Osteoblast (primary cell): ENCODE measurements at places on chromosomes 16 and 17. TPM values are rescaled to one million over a fixed set of nuclear protein-coding genes. Genes with fewer than 3 reads are reported as not detected.

USH1G gene
- not detected in 2 replicates for total RNA-seq

CSH1 gene
- total RNA-seq, result not detected in 2 replicates

DNA sequence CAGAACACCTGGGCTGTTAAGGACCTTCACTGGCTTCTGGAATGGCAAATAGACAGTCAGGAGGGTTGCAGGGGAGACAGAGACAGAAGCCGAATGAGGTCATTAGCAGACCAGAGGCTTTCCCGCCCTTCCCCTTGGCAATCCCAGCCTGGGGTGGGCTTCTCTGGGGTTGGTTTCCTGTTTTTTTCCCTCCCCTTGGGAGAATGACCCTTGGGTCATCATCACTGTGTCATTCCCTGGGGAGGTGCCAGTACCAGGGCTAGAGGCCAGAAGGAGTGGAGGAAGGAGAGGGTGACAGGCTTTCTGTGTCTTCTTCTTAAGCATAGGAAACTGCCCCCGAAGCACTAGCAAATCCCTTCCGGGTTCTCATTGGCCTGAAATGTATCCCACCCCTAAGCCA is 42.9 kb upstream of the IL21R start:
- no peak for DNase-seq

DNA sequence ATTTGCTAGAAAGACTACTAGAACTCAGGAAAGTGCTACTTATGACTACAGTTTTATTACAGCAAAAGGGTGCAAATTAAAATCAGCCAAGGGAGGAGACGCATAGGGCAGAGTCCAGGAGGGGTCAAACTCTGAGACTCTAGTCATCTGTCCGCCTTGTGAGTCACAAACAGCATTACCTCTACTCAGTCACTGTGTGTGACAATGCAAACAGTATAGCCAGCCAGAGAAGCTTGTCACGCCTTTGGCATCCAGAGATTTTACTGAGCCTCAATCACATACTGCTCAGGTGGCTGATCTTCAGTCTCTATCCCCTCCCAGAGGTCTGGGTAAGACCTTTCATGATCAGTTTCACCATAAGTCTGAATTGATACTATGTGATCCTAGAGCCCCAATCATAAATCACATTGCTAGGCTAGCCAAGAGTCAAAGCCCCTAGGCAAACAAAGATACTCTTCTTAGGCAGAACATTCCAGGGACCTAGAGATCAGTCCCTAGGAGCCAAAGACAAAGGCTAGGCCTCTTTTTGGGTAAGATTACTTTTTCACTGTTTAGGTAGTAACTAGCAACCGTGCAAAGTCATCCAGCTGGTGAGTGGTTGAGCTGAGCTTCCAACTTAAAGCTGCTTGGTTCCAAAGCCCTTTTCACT is 48.8 kb upstream of the CLEC19A start:
- DNase-seq, result no peak

DNA sequence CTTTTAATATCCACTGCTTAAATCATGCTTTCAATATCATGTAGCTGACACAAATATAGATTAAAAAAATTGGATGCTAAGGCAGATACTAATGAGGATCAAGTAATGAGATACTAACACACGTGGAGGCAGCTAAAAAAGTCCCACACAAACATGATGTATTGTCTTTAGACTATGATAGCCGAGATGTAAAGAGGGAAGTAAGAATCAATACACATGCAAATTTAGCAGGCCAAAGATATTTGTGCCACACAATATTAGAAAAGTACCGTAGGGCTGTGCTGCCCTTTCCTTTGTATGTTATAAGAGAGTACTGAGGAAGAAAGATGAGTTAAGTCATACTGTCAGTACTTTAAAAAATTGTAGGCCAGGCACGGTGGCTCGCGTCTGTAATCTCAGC is 51.4 kb upstream of the STAC2 start:
- DNase-seq, result no peak

DNA sequence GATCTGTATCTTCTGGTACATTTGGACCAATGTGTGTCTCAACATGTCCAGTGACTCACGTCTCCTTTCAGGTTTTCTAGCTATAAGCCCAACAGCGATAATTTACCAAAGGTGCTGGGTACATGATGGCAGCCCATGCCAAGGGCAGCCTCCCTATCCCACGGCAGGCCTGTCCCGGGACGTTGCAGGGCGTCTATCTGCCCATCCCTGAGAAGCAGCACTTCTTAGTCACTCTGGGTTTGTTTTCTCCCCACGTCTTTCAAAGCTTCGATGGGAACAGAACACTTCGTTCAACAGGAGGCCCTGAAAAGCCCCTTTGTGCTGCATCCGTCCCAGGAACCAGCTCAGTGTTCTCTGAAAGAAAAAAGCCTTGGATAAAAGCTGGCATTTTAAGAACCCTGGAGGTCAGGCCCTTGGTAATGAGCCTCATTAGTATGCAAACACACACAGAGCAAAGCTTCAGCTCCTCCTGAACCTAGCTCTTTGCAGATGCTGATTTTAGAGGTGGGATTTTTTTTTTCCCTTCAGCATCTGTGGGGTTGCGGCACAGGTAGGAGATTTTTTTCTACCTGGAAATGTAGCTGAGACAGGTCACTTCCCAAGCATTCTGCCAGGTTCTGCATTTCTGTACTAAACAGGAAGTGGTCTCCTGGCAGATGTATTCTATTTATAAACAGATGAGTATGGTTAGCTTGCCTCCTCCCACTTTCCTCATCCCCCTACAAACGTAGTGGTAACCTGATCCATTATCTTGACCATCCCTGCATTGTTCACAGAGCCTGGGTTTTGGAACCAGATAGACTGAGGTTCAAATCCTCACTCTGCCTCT is 17.5 kb upstream of the MT4 start:
- DNase-seq, result no peak

DNA sequence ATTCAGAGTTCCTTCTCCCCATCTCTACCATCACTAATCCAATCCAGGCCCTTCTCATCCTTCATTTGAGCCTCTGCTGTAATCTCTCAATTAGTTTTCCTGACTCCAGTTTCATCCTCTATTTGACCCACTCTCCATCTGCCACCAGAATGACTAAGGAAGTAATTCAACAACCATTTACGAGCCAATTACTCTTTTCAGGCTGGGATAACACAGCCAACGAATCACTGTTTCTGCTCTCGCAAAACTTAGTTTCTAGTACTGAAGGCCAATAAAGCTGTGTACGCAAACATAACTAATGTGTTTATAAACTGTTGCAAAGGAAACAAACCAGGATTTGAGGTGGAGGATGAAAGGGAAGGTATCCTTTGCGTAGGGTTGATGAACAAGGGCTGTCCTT is 53.7 kb downstream of the MAP2K6 start:
- DNase-seq, result no peak

DNA sequence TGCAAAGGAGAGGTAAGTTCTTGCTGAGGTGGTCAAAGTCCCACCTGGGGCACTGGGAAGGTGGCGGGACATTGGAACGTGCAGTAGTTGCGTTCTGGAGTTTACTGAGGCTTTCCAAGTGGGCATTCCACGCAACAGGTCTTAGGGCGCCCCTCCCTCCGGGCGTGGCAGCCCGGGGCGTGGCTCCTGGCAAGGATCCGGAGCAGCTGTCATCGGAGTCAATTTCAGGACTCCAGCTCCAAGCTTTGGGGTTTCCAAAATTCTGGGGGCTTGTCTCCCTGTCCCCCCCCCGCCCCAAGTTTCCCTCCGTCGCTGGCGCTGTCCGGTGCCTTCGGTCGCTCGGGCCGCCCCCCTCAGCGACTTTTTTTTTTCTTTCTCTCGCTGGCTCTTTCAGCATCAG is 43.1 kb upstream of the AMZ2 start:
- no peak for DNase-seq

DNA sequence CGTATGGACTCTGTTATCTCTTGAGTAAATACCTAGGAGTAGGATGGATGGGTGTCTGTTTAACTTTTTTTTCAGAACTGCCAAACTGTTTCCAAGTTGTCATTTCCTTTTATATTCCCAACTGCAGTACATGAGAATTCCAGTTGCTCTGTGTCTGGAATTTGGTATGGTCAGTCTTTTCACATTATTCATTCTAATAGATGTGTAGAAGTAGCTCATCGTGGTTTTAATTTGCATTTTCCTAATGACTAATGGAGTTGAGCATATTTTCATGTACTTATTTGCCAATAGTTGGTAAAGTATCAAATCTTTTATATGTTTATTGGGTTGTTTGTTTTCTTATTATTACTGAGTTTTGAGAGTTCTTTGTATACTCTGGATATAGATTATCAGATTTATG is 27.0 kb downstream of the MRTFB start:
- no peak for DNase-seq

GRCh38 chr16:49972961-49973360 is 52.1 kb upstream of the CNEP1R1 start:
- no peak for DNase-seq

DNA sequence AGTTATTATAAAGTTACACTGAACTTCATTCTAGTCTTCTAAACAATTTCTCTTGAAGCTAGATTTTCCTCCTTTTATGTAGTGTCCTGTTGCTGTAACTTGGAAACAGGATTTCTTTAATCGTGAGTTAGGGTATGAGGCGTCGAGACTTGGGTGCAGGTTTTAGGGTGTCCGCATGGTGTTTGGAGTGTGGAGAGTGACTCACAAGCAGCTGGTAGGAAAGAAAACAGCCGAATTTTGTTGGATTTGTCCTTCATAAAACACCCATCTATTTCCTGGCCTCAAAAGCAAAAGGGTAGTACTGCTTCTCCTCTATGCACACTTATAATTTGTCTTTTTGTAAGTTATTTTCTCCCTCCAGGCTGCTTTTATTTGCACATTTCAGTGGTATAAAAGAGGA is 1.6 kb downstream of the RPTOR start:
- DNase-seq, result no peak

DNA sequence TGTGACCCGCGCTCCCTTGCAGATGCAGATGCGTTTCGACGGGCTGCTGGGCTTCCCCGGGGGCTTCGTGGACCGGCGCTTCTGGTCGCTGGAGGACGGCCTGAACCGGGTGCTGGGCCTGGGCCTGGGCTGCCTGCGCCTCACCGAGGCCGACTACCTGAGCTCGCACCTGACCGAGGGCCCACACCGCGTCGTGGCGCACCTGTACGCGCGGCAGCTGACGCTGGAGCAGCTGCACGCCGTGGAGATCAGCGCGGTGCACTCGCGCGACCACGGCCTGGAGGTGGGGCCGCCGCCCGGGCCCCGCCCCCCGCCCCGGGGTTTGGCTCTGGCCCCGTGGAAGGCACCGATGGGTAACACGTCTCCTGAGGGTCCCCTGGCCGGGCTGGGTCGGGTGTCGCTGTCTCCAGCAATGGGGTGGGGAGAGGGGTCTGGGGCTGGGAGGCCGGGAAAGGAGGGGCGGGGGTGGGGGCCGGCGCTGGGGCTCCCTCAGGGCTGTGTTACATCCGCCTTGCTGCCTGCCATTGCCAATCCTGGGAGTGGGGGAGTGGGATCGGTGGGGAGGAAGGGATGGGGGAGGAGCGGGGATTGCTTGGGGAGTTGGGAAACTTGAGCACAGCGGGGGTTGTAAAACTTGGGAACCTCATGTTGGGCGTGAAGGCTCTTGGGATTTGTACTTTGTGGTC is 737 bp downstream of the NUDT16L1 start:
- DNase-seq, result peak; percentile 97

DNA sequence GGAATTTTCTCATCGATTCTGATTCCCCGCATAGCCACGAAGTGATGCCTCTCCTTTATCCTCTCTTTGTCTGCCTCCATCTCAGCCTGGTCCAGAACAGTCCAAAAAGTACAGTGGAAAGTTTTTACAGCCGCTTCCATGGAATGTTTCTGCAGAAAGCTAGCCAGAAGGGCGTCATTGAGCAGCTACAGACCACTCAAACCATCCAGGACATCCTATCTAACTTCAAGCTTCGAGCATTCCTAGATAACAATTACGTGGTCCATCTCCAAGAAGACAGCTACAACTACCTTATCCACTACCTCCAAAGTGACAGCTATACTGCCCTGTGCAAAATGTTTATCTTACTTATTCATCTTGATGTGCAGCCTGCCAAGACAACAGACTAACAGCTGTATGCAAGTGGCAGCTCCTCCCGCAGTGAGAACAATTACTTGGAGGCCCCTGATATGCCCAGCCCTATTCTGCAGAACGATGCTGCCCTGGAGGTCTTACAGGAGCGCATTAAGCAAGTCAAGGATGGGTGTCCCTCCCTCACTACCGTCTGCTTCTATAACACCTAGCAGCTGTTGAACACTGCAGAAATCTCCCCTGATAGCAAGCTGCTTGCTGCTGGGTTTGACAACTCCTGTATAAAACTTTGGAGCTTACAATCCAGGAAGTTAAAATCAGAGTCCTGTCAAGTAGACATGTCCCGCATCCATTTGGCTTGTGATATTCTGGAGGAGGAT is 38.9 kb downstream of the SLFN12L start:
- DNase-seq, result no peak

DNA sequence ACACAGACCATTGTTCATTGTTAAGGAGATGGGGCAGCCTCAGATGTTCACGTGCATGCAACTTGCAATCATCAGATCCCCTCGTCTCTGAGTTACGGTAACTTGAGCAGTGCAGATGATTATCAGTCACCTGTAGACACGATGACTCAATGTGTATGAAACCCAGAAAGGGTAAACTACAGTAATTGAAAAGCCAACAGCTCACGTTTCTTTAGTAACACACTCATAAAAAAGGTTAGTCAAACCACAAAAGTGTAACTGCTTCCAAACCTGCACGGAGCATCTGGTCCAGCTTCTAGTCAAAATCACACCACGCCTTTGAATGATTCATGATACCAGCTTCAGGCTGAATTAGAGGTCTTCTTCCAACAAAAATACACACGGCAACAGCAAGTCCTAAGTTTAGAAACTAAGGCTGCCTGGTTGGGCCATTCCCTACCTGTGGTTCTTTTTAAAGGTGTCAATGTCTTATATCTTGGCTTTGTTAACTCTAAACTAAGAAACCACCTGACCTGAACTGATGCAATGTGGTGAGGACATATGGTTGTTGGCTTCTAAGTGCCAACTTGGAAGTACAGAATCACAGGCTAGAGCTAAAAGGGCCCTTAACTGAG is 32.3 kb downstream of the GRB7 start:
- DNase-seq, result no peak

GRCh38 chr16:2194166-2194834 is 2.1 kb downstream of the CASKIN1 start:
- DNase-seq, result peak; percentile 93

DNA sequence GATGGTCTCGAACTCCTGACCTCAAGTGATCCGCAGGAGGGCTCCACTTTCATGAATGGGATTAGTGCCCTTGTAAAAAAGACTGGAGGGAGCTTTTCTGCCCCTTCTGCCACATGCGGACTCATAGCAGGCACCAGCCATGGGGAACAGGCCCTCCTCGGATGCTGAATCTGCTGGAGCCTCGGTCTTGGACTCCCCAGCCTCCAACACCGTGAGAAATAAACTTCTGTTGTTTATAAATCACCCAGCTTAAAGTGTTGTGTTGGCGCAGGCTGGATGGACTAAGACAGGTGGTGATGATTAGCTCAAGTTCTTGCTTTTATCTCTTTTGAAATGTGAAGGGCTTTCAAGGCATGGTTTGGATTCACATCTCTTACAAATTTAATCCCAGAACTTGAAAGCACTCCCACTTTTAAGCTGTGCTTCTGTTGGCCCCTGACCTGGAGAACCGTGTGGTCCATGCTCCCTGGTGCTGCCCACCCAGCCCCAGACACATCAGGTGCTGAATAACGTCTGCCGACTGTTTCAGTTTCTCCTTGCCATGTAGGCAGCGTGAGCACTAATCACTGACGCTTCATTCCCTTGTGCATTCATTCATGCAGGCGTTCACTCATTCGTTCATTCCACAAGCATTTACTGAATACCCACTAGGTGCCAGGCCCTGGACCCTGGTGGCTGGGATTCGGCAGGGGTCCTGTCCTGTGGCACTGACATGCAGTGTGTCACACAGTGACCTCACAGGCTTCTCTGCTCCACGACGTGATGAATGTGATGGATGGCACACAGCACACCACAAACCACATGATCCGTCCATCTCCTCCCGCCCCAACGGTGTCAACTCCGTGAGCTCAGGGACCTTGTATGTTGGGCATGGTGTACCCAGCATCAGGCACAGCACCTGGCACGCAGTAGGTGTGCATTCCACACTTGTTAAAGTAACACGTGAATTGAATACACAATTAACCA is 8.9 kb downstream of the CIBAR2 start:
- DNase-seq, result peak; percentile 79
